ENCODE measurements at places on chromosomes 13 and 19. TPM values are rescaled to one million over a fixed set of nuclear protein-coding genes. Genes with fewer than 3 reads are reported as not detected.

PCDH17 gene
- 3.6 TPM for total RNA-seq

C13orf42 gene
- not detected for total RNA-seq

CSNK1G2 gene
- 57.6 TPM for total RNA-seq

RASIP1 gene
- 9.8 TPM for total RNA-seq

UHRF1 gene
- 0.67 TPM for total RNA-seq

MAST1 gene
- total RNA-seq: not detected

SDHAF1 gene
- total RNA-seq: 96.8 TPM

MBD3L2 gene
- total RNA-seq: not detected

ANKRD27 gene
- total RNA-seq: 52.3 TPM

SLC10A2 gene
- not detected for total RNA-seq

TSSK6 gene
- 1.8 TPM for total RNA-seq

SIGLEC11 gene
- 0.33 TPM for total RNA-seq

COL4A1 gene
- 99.8 TPM for total RNA-seq

ZNF442 gene
- total RNA-seq: 4.4 TPM

ZNF829 gene
- 7.8 TPM for total RNA-seq

HS6ST3 gene
- 5.7 TPM for total RNA-seq
